ENCODE measurements at places on chromosomes 16 and 17. TPM values are rescaled to one million over a fixed set of nuclear protein-coding genes. Genes with fewer than 3 reads are reported as not detected.

- DNase-seq = no peak
These were observed 78.0 kb downstream of the JPH3 start for GRCh38 chr16:87680272-87680644.

DNA sequence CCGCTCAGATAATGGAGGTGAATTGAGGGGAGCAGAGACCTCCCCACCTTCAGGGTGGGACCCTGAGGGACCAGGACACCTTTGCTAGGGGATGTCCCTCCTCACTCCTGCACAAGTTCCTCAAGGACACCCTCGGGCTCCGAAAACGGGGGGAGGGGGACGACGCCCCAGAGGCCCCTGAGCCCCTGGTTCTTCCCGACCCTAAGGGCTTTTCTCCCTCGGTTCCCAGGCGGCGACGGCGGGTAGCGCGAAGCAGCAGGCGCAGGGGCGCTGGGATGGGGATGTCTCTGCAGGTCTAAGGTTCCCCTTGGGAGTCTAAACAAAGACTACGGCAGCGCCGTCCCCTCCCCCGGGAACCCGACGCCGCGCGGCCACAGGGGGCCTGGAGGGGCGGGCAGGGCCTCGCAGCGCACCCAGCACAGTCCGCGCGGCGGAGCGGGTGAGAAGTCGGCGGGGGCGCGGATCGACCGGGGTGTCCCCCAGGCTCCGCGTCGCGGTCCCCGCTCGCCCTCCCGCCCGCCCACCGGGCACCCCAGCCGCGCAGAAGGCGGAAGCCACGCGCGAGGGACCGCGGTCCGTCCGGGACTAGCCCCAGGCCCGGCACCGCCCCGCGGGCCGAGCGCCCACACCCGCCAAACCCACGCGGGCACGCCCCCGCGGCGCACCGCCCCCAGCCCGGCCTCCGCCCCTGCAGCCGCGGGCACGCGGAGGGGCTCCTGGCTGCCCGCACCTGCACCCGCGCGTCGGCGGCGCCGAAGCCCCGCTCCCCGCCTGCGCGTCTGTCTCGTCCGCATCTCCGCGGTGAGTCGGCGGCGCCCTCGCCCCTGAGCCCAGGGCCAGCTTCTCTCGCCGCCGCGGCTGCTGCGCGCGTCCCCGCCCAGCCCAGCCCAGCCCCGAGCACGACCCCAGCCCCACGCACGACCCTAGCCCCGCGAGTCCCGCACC is 36.7 kb upstream of the NDRG4 start:
- no peak for DNase-seq

- peak; percentile 20 for DNase-seq
These were observed 24.4 kb upstream of the CYTH1 start for GRCh38 chr17:78806451-78806850.

DNA sequence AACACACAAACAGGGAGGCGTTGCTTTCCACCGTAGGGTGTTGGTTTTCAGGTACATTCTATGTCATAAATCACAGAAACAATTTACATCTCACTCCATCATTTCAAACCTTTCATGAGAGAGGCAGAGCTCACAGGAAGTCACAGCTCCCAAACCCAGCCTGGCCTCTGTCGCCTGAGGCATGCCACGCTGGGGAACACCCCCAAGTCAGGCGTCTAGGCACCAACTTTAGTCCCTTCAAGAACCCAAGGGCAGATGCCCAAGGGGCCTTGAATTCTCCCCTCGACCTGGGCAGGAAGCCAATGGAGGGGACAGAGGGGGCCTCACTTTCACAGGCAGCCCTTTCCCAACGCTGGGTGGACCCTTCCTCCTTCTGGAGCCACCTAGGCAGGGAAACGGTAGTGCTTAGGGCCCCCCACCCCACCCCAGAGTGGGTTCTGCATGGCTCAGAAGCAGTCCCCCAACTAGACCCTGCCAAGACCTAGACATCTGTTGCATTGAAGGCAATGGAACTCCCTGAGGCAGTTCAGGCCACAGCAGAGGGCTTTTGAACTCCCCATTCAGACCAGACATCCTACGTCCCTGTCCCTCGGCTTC is 10.6 kb downstream of the TBX4 start:
- no peak for DNase-seq

DNA sequence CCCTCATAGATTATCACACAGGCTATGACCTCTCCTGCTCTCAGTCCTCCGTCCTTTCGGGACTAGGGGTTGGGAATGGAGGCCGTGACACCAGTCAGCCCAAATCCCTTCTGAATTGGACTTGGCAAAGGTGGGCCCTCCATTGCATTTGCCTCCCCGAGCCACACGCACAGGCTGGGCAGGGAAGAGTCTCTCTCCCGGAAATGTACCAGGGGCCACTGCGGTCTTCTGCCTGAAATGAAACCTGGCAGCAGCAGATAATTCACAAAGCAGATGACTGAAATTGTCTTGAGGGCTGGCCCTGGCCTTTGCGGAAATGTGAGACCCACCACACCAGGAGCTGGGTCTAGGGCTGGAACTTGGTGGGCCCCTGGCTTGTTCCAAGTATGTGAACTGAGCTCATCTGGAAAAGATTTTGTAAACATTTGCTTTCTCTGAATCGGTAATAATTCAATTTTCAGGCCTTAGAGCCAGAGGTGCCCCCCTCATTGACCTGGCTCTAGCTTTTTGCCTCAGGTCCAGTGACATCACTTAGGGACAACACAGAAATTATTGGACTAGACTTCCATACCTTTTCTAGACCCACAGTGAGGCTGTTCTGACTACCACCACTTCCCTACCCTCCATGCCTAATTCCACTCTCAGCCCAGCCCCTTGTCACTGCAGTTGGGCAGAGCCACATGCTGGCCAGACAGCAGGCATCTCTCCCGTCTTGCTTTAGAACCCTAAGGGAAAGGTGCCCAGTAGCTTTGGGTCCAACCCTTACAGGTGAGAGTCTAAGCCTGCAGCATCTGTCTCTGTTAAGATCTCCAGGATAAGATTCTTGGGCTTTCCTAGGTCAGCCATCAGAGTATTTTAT is 75.2 kb downstream of the CCDC182 start:
- DNase-seq = no peak

DNA sequence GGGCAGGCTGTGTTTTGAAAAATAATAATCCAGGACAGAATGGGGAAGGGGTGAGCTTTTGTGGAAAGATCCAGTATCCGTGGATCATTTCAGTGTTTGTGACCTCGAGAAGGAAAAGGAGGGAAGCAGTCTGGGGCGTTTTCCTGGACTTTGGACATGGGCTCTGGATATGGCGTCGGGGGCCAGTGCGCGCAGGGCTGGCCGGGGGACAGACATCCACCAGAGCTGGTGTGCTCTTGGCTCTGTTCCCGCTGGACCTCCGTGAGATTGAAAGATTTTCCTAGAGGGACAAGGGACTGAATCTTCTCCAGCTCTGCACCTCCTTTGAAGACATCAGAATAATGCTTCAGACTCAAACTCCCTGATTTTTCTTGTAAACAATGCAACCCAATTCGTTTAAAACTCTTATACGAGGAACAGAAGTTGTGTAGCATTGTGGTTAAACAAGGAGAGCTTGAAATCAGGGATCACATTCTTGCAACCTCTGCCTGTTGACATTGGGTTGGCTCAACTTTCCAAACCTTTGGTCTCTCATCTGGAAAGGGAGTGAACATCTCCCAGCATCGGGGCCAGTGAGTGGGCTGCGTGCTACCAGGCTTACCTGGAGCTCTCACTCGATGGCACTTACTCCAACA is 75.9 kb downstream of the C16orf95 start:
- DNase-seq = no peak

DNA sequence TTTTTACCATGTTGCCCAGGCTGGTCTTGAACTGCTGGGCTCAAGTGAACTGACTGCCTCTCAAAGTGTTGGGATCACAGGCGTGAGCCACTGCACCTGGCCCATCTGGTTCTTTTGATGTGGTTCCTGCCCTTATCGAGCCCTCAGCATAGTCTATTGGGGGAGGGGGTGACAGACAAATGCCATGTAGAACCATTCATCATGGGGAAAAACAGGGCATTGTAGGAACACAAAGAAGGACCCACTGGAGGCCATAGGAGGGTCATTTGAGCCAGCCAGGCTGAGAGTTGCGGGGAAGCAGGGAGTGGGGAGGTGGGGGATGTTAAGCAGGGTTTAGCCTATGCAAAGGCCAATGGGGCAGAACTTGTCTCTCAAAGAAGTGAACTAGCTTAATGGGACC is 11.9 kb downstream of the SEC14L5 start:
- no peak for DNase-seq

- no peak for DNase-seq
These were observed at the start of gene PRSS21 for GRCh38 chr16:2816751-2817339. Gene PRSS21, plus strand, starts transcription at chr16:2817237. Its CDS starts 32 bp downstream, at chr16:2817269.

GRCh38 chr16:79752396-79752795 is 151.9 kb upstream of the MAF start:
- no peak for DNase-seq

GRCh38 chr16:69179328-69180010 is 7.5 kb upstream of the SNTB2 start:
- DNase-seq = peak; percentile 88

GRCh38 chr16:14284371-14284770 is 213.3 kb downstream of the MRTFB start:
- DNase-seq = no peak

DNA sequence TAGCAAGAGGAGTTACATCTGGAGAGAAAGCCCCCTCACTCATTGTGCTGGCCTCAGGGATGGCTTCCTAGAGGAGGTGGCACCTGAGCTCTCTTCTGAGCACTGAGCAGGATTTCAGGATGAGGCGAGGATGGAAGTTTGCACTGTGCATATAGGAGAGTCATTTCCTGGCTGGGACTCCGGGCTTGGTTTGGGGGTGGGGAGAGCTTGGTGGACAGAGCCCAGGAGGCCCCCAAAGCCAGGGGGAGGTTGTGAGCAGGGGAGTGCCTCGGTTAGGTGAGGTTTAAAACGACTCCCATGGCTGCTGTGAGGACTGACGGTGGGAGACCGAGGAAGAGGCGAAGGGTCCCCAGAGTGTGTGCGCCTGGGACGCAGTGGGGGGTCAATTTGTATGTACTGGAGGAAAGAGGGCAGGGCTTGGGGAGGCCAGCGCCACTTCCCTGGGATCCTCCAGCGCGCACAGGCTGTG is 1.2 kb downstream of the CAMKK1 start:
- peak; percentile 45 for DNase-seq

GRCh38 chr17:15453246-15453645 is 14.2 kb downstream of the CDRT4 start:
- no peak for DNase-seq

GRCh38 chr17:82118815-82119380 is 20.9 kb upstream of the FASN start:
- no peak for DNase-seq

DNA sequence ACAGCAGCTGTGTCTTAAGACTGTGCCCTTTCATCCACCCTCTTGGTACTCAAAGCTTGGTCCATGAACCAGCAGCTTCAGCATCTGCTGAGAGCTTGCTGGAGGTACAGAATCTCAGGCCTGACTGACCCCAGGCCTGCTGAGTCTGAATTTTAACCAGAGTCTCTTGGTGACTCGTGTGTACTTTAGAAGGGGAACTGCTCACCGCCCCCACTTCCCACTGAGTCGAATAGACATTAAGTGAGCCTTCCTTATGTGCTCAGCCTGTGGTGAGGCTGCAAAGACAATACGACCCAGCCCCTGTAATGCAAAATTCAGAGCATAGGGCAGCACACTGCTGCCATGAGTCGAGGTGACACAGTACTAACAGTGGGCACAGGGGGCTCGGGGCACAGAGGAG is 662.8 kb downstream of the WWOX start:
- DNase-seq = no peak

DNA sequence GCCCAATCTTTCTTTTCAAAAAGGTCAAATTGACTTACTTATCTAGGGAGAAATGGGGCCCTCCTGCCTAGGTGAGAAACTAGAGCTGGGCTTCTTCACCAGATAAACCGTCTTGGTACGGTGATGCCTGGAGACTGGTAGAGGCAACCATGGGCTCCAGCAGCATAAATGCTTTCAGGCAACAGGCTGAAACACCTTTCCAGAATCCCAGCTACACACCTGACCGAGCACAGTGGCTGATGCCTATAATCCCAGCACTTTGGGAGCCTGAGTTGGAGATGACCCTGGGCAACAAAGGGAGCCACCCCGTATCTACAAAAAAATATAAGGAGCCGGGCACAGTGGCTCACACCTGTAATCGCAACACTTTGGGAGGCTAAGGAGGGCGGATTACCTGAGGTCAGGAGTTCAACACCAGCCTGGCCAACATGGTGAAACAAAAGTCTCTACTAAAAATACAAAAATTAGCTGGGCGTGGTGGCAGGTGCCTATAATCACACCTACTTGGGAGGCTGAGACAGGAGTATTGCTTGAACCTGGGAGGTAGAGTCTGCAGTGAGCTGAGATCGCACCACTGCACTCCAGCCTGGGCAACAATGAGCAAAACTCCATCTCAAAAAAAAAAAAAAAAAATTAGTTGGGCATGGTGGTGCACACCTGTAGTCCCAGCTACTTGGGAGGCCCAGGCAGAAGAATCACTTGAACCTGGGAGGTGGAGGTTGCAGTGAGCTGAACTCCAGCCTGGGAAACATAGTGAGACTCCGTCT is 8.0 kb downstream of the TRAF4 start:
- DNase-seq = no peak

DNA sequence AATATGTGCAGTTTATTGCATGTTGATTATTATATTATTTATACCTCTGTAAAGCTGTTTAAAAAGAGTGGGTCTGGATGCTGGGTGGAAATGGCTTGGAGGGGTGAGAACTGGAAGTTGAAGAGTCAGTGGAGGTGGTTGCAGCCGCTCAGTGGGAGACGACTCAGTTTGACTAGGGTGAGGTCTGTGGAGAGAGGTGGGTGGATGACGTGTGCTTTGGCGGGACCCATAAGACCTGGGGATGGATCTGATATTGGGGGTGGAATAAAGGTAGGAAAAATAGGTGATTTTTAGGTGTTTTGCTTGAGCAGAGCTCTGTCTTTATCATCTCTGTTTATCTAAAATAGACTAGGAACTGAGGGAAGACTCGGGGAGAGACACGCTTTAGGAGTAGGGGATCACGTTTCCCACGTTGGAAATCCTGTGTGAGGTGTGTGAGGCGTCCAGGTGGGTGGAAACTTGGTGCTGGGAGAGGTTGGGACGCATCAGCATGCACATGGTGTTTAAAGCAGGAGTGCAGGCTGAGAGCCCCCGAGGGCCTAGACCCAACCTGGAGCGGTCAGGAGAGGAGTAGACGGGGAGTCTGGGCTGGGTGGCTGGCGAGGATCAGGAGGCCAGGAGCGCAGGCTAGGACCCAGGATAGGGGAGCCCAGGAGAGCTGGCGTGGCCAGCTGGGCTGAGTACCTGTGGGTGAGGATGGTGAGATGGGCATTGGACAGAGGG is 17.2 kb downstream of the NT5M start:
- DNase-seq = no peak

DNA sequence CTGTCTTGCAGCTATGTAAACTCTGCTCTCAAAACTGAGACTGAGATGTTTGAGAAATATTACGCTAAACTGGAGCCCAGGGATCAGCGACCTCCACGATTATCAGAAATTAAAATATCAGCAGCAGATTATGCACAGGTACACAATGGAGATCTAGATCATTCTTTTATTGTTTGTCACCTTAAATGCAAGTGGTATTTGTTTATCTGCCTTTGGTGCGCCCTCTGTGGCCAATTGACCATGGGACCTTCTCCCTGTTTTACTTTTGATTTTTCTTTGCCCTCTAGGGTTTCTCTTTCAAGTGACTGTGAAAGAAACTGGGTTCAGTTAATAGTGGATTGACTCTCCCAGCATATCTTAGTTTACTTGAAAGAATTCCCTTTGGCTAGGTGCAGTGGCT is 42.1 kb downstream of the PRSS54 start:
- no peak for DNase-seq

GJD3 gene
- not detected for total RNA-seq

ABCC12 gene
- total RNA-seq = not detected

NEURL4 gene
- total RNA-seq = 27.7 TPM

CDH5 gene
- not detected for total RNA-seq

TEX19 gene
- total RNA-seq = 1.2 TPM

HSD11B2 gene
- total RNA-seq = 2.4 TPM

SEZ6 gene
- not detected for total RNA-seq

LCMT1 gene
- total RNA-seq = 31.0 TPM

SLC38A8 gene
- total RNA-seq = not detected

CEP295NL gene
- 1.8 TPM for total RNA-seq

Measured in PC-3 (cell line).